ENCODE measurements at places on chromosomes 6 and 20.

- no peaks in the 10 kb centered on the region for H3K27me3 ChIP-seq
- no peaks in the 10 kb centered on the region for H3K36me3 ChIP-seq
- DNase-seq: no peak
- no peak overlapping the region for H3K4me3 ChIP-seq
- peaks cover 60% of the 10 kb centered on the region for H3K4me1 ChIP-seq
- H3K27ac ChIP-seq: peak overlapping the region; percentile 90
Measured at GRCh38 chr20:53918020-53918311, 152.4 kb downstream of the BCAS1 start.

- H3K4me1 ChIP-seq: peaks cover 20% of the 10 kb centered on the region
- H3K36me3 ChIP-seq: no peaks in the 10 kb centered on the region
- no peak overlapping the region for H3K4me3 ChIP-seq
- no peak for DNase-seq
Measured at GRCh38 chr6:49543087-49543858, 7.2 kb upstream of the C6orf141 start.

- no peaks in the 10 kb centered on the region for H3K36me3 ChIP-seq
- H3K4me3 ChIP-seq: no peak overlapping the region
Measured at GRCh38 chr6:21999012-21999528, 297.8 kb downstream of the PRL start.

DNA sequence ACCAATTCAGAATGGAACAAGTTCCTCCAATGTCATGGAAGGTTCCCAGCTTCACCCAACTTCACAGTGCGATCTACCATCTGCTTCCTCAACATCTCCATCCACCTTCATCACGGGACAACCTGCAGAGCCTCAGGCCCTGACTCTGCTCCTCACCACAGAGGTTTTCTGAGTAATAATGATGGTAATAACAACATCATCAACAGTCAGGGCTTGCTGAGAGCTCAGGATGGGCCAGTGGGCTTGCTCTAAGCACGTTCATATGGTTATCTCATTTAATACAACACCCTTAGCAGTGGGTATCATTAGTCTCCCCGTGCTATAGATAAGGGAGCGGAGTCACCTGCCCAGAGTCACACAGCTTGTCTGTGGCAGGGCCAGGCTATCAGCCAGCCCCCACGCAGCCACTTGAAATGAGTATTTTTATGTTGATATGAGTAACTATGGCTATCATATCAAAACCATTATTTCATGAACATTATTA is 38.6 kb downstream of the PREX1 start:
- no peak for DNase-seq
- H3K4me1 ChIP-seq: peaks cover 4% of the 10 kb centered on the region
- no peaks in the 10 kb centered on the region for H3K36me3 ChIP-seq

DNA sequence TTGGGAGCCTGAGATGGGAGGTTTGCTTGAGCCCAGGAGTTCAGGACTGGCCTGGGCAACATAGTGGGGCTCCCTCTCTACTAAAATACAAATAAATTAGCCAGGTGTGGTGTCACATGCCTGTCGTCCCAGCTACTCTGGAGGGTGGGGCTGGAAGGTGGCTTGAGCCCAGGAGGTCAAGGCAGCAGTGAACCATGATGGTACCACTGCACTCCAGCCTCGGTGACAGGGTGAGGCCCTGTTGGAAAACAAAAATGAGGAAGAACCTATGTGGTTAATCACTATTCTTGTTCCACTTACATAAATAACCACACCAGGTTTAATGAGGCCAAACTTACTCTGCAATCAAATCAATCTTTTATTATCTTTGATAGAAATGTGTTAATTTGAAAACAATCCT is 5.4 kb downstream of the PPDPF start:
- H3K4me3 ChIP-seq: no peak overlapping the region
- peak overlapping the region; percentile 69 for H3K27ac ChIP-seq
- H3K27me3 ChIP-seq: no peaks in the 10 kb centered on the region
- no peak for DNase-seq
- peaks cover 7% of the 10 kb centered on the region for H3K36me3 ChIP-seq

GRCh38 chr6:84651583-84651982 is 112.8 kb downstream of the TBX18 start:
- no peaks in the 10 kb centered on the region for H3K4me1 ChIP-seq
- no peaks in the 10 kb centered on the region for H3K27me3 ChIP-seq

GRCh38 chr6:42260972-42261371 is 43.3 kb upstream of the MRPS10 start:
- no peaks in the 10 kb centered on the region for H3K36me3 ChIP-seq
- H3K4me1 ChIP-seq: no peaks in the 10 kb centered on the region
- no peak overlapping the region for H3K4me3 ChIP-seq
- H3K27me3 ChIP-seq: no peaks in the 10 kb centered on the region

DNA sequence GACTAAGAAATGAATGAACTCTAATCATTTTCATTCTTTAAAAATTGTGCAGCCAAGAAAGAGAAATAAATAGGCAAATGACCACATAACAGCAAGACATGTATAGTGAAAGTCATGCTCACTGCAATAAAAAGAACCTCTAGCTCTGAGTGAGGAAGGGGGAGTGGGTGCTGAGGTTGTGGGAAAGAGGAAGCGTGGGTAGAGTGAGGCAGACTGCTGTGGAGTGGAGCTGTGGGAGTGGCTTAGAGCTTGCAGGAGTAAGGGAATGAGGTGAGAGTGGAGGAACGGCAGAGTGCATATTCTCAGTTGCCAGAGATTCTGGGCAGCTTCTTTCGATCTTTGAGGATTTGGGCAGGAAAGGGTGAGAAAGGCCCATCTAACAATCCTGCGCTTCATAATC is 10.4 kb downstream of the DEFB129 start:
- H3K27me3 ChIP-seq: peaks cover 5% of the 10 kb centered on the region
- H3K4me3 ChIP-seq: no peak overlapping the region
- H3K27ac ChIP-seq: no peak overlapping the region

- H3K36me3 ChIP-seq: no peaks in the 10 kb centered on the region
- H3K4me1 ChIP-seq: no peaks in the 10 kb centered on the region
- no peak overlapping the region for H3K4me3 ChIP-seq
- H3K27me3 ChIP-seq: no peaks in the 10 kb centered on the region
Measured at GRCh38 chr6:21348504-21349195, 244.9 kb upstream of the SOX4 start.

- no peak overlapping the region for H3K4me3 ChIP-seq
Measured at GRCh38 chr6:27601668-27602254, 128.9 kb upstream of the ZNF184 start.

- H3K27me3 ChIP-seq: no peaks in the 10 kb centered on the region
- no peak overlapping the region for H3K27ac ChIP-seq
- no peak for DNase-seq
- no peaks in the 10 kb centered on the region for H3K4me1 ChIP-seq
Measured at GRCh38 chr6:156110249-156110648, 654.6 kb upstream of the NOX3 start.

- no peak overlapping the region for H3K27ac ChIP-seq
- DNase-seq: no peak
Measured at GRCh38 chr6:125631165-125631564, 118.3 kb upstream of the HEY2 start.

GRCh38 chr6:81751388-81752083 is 945 bp downstream of the TENT5A start:
- peaks cover under 1% of the 10 kb centered on the region for H3K36me3 ChIP-seq
- DNase-seq: peak; percentile 12
- H3K4me1 ChIP-seq: peaks cover 57% of the 10 kb centered on the region
- peak overlapping the region; percentile 97 for H3K4me3 ChIP-seq

DNA sequence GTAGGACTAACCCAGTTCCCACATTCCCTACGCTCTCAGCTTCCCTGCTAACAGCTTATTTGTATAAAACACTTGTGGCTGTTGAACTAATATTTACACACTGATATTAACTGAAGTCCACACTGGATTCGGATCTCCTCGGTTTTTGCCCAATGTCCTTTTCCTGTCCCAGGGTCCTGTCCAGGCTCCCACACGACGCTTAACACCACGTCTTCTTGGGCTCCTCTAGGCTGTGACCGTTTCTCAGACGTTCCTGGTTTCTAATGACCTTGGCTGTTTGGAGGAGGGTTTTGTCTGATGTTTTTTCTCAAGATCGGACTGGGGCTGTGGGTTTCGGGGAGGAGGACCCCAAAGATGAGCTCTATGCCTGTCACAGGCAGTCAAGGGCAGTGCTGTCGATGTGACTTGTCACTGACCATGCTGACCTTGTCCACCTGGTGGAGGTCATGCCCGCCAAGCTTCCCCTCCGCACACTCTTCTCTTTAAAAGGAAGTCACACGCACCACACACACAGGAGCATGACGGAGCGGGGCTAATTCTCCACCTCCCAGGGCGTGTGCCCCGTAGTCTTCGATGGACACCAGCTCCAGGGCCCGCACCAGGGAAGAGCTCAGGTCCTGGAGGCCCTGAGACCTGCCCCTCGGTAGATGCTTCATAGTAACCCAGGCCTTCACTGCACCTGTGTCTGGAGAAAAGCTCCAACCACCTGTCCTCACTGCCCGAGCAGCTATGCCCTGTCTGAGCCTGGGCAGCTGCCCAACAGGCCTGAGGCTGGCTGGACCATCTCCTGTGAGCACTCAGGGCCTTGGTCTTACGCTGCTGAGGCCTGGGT is 72.0 kb downstream of the TTLL2 start:
- no peak overlapping the region for H3K27ac ChIP-seq
- H3K4me3 ChIP-seq: no peak overlapping the region
- no peaks in the 10 kb centered on the region for H3K4me1 ChIP-seq

GRCh38 chr6:156474507-156475120 is 302.6 kb upstream of the ARID1B start:
- H3K4me1 ChIP-seq: no peaks in the 10 kb centered on the region
- H3K27me3 ChIP-seq: no peaks in the 10 kb centered on the region
- no peak overlapping the region for H3K27ac ChIP-seq
- no peaks in the 10 kb centered on the region for H3K36me3 ChIP-seq
- H3K4me3 ChIP-seq: no peak overlapping the region

DNA sequence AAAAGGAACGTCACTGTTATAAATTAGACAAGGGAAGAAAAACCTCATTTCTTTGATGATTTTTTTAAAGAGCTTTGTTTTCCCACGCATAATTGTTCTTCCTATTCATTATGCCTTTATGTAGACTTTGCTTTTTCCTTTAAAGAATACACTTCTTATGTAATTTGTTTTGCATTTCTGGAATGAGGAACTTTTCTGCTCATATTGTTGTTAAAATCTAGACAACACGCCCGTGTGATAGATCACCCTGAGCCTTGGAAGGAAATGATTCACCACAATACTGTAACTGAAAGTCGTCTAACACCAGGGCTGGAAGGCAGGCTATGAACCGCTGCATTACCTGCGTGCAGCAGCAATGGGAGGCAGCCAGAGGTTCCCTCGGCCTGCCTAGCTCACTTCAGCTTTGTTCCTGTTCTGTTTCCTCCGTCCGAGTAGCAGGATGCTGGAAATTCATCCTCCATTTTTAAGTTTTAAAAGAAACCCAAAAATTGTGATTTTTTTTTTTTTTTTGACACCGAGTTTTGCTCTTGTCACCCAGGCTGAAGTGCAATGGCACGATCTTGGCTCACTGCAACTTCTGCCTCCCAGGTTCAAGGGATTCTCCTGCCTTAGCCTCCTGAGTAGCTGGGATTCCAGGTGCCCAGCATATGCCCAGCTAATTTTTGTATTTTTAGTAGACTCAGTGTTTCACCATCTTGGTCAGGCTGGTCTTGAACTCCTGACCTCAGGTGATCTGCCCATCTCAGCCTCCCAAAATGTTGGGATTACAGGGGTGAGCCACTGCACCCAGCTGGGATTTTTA is 49.6 kb upstream of the ZNF217 start:
- H3K4me3 ChIP-seq: peak overlapping the region; percentile 34
- H3K36me3 ChIP-seq: no peaks in the 10 kb centered on the region
- H3K4me1 ChIP-seq: peaks cover 25% of the 10 kb centered on the region
- H3K27ac ChIP-seq: peak overlapping the region; percentile 72
- no peaks in the 10 kb centered on the region for H3K27me3 ChIP-seq
- no peak for DNase-seq

DNA sequence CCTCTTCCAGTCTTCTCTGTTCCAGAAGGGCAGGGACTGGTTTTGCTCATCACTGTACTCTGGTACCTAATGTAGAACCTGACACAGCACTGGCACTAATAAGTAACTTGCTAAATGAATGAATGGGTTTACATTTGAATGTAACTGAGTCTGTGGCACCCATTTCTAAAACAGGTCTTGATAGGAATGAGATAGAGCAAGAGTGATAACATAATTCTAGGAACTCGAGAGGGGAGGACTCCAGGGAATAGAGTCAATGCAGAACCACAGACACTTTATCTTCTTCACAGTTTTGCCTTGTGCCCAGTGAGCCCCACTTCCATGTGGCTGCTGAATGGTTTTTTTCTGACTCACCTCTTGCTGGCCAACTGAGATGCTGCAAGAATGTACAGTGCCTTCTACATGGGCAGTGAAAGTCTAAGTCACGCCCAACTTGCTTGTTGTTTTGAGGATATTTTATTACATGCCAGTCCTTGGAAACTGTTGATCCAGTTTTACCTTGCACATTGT is 61.1 kb downstream of the TBC1D7 start:
- no peak overlapping the region for H3K4me3 ChIP-seq
- no peaks in the 10 kb centered on the region for H3K36me3 ChIP-seq
- H3K27me3 ChIP-seq: no peaks in the 10 kb centered on the region
- no peak for DNase-seq
- H3K4me1 ChIP-seq: peaks cover 10% of the 10 kb centered on the region
- H3K27ac ChIP-seq: no peak overlapping the region

- H3K27me3 ChIP-seq: no peaks in the 10 kb centered on the region
- DNase-seq: no peak
- H3K4me1 ChIP-seq: peaks cover 60% of the 10 kb centered on the region
- H3K4me3 ChIP-seq: peak overlapping the region; percentile 77
- H3K27ac ChIP-seq: peak overlapping the region; percentile 95
Measured at GRCh38 chr6:52994031-52994838, 849 bp downstream of the GSTA4 start.

DNA sequence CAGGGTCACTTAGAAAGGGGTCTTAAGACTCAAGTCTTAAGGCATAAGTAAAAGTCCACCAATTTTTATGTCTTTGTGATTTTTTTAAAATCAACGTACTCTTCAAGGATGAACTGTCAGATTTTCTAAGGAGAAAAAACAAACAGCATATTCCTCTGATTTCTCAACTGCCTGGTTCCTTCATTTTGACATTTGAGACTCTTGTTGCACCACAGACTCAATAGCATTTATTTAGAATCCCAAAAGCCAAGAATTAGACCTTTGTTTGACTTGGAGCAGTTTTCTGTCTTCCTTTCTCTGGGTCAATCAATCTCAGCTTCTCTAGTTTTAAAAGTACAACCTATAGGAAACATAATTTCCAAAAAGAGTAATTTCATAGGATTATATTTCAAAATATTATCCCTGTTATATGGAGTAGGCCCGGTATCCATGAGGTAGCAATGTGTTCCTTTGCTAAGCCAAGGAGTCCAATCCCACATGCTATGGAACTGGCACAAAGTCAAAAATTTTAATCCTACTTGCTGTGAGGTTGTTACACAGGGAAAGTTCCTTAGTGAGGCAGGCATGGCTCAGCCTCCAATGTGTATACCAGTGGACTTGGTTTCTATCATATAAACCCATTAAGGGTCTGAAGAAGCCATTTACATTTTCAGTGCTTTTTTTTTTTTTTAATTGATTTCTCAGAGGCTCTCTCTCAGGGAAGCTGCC is 405.7 kb downstream of the KIF16B start:
- H3K27me3 ChIP-seq: no peaks in the 10 kb centered on the region
- no peak overlapping the region for H3K27ac ChIP-seq
- H3K4me3 ChIP-seq: no peak overlapping the region
- no peaks in the 10 kb centered on the region for H3K4me1 ChIP-seq

- H3K27ac ChIP-seq: no peak overlapping the region
- no peaks in the 10 kb centered on the region for H3K4me1 ChIP-seq
- no peaks in the 10 kb centered on the region for H3K36me3 ChIP-seq
- H3K27me3 ChIP-seq: no peaks in the 10 kb centered on the region
Measured at GRCh38 chr6:102038964-102039363, 645.5 kb downstream of the GRIK2 start.

- no peaks in the 10 kb centered on the region for H3K36me3 ChIP-seq
- H3K27me3 ChIP-seq: peaks cover 8% of the 10 kb centered on the region
- peak overlapping the region; percentile 19 for H3K27ac ChIP-seq
- H3K4me1 ChIP-seq: no peaks in the 10 kb centered on the region
Measured at GRCh38 chr20:49570828-49571552, 3.1 kb upstream of the PTGIS start.

All from esophagus squamous epithelium (tissue), 5 donors.